Effector memory CD8-positive, alpha-beta T cell (primary cell): ENCODE measurements at places on chromosomes 2 and 18.
A peak's percentile ranks its signal among the peaks of the same experiment; 100 is the strongest.

DNA sequence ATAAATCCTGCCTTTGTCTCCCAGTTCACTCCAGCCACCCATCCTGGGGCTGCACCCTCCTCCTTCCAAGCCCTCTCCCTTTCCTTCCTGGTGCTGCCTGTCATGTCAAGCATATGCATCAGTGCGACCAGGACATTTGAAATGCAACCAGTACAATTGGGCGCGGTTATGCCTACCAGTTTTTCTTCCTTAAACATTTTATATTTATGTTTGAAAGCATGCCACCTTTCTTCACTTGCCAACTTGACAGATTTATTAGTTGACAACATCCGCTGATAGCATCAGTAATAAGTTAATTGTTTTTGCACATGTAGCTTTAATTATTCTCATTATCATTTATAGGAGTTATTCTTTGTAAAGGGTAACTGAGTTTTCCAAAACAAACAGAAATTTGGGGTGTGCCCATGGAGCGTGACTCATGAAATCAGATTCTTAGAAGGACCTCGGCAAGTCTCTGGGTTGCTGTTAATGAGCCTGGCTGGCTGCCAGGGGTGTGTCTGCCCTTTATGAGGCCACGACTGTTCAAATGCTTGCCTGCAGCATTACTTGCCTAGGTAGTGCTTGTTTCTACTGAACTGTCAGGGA lies 32.8 kb upstream of the IL1B start:
- peaks cover 37% of the 10 kb centered on the region for H3K27me3 ChIP-seq
- DNase-seq, result no peak
- H3K4me1 ChIP-seq, result no peaks in the 10 kb centered on the region
- no peak overlapping the region for H3K27ac ChIP-seq

- H3K4me3 ChIP-seq, result peak overlapping the region; percentile 100
- H3K27me3 ChIP-seq, result no peaks in the 10 kb centered on the region
- H3K27ac ChIP-seq, result peak overlapping the region; percentile 100
- peaks cover 59% of the 10 kb centered on the region for H3K4me1 ChIP-seq
Observed at GRCh38 chr2:119366161-119366648, 429 bp downstream of the C2orf76 start.

DNA sequence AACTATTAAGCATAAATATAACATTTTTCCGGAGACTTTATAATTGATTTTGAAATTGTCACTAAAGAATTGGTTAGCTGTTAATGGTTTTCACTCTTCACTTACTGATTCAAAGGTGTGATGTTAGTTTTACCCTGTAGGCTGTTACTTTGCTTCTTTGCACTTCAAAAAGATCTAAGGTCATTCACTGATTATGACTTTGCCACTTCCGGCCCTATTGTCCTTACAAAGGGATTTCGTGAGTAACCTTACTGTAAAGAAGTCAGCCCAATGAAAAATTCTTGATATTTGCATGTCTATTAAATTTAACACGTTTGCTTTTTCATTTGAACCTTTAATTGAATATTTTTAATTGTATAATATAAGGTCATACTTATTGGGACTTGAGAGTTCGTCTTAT lies 61.4 kb downstream of the GREB1L start:
- DNase-seq, result no peak
- H3K4me3 ChIP-seq, result no peak overlapping the region
- H3K36me3 ChIP-seq, result no peaks in the 10 kb centered on the region
- H3K4me1 ChIP-seq, result no peaks in the 10 kb centered on the region

DNA sequence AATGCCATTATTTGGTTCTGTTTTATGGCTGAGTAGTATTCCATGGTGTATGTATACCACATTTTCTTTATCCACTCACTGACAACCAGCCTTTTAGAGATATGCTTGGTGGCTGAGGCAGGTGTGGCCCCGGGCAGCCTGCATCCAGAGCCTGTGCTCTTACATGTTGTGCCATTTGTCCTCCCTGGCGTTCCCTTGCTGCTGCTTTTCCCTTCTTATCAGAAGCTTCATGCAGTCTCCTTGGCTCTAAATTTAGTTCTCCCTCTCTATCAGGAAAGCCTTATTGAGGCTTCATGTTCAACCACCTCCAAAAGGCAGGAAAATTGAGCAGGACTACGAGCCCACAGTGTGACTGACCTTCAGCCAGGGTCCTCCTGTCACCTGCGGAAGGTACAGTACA lies 131.7 kb upstream of the ITGA6 start:
- H3K27ac ChIP-seq, result no peak overlapping the region
- H3K36me3 ChIP-seq, result no peaks in the 10 kb centered on the region
- H3K27me3 ChIP-seq, result peaks cover 62% of the 10 kb centered on the region
- H3K4me3 ChIP-seq, result no peak overlapping the region

- no peaks in the 10 kb centered on the region for H3K27me3 ChIP-seq
- peaks cover 87% of the 10 kb centered on the region for H3K36me3 ChIP-seq
- DNase-seq, result no peak
- H3K4me1 ChIP-seq, result no peaks in the 10 kb centered on the region
- H3K27ac ChIP-seq, result no peak overlapping the region
- no peak overlapping the region for H3K4me3 ChIP-seq
Observed at GRCh38 chr2:200913654-200914053, 24.5 kb downstream of the NIF3L1 start.

DNA sequence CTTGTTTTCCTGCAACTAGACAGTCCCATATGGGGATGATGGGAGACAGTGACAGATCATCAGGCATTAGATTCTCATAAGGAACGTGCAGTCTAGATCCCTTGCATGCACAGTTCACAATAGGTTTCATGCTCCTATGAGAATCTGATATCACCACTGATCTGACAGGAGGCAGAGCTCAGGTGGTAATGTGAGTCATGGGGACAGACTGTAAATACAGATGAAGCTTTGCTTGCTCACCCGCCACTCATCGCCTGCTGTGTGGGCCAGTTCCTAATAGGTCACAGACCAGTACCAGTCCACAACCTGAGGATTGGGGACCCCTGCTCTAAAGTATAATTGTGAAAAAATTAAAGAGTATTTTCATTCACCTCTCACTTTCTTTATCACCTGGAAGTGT lies 23.6 kb upstream of the RAB1A start:
- no peak overlapping the region for H3K27ac ChIP-seq
- H3K4me3 ChIP-seq, result no peak overlapping the region
- no peaks in the 10 kb centered on the region for H3K27me3 ChIP-seq
- DNase-seq, result no peak
- H3K4me1 ChIP-seq, result no peaks in the 10 kb centered on the region

DNA sequence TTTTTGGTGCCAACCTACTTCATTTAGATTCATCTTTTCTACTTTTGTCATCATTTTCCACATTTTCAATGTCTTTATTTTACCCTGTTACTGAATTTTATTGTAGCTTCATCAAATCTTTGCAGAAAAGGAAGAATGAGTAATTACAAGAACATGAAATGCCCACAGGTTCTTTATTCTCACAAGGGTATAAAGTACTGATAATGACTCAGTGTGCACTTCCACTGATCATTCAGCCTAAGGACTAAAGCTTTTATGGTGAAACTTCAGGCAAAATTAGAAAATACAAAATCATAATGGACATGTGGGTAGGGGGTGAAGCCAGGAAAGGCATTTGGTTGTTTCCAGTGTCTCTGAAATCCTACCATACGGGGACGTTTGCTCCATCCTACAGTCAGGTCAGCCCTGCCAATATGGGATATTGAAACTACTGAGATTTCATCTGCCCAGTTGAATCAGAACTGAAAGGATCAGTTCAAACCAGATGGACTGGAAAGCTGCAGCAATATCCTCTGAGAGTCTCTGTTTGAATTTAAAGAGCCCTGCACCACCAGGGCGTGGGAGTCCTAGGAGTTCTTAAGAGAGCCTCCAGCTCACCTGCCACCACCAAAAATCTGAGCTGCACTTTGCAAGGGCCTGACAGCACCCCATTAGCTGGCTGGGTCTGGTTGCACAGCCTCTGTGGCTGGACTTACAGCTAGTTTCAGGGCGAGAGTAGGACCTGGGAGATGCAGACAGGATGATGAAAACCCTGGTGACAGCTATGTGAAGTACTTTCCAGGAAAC lies 390.4 kb downstream of the CMPK2 start:
- no peaks in the 10 kb centered on the region for H3K36me3 ChIP-seq
- no peak overlapping the region for H3K4me3 ChIP-seq
- DNase-seq, result no peak
- H3K27ac ChIP-seq, result no peak overlapping the region

- H3K27me3 ChIP-seq, result peaks cover 24% of the 10 kb centered on the region
- no peaks in the 10 kb centered on the region for H3K36me3 ChIP-seq
- no peak overlapping the region for H3K4me3 ChIP-seq
- H3K27ac ChIP-seq, result no peak overlapping the region
Observed at GRCh38 chr2:215697003-215697402, 261.1 kb upstream of the FN1 start.

GRCh38 chr2:177295484-177295883 lies 31.0 kb upstream of the NFE2L2 start:
- H3K4me3 ChIP-seq, result no peak overlapping the region
- DNase-seq, result no peak
- H3K27ac ChIP-seq, result no peak overlapping the region

DNA sequence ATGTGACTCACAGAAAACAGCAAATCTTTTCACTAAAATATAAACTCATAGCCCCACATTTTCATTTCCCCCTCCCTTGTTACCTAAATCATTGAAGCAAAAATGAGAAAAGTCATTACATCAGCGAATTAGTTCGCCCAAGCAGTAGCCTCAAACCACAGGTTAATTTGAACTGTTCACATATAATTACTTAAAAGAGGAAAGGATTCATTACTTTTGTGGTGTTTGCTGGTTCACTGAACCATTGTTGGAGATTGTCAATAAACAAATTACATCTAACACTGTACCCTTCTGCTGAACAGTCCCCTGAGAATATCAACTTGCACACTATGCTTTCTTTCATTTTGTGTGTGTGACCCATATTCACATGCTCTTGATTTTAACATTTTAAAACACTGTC lies 238.7 kb downstream of the ERBB4 start:
- no peak for DNase-seq
- H3K4me1 ChIP-seq, result no peaks in the 10 kb centered on the region
- H3K4me3 ChIP-seq, result no peak overlapping the region
- H3K27me3 ChIP-seq, result no peaks in the 10 kb centered on the region
- H3K27ac ChIP-seq, result no peak overlapping the region

GRCh38 chr2:190879474-190880377 lies 895 bp upstream of the GLS start:
- H3K27me3 ChIP-seq, result no peaks in the 10 kb centered on the region
- peaks cover 37% of the 10 kb centered on the region for H3K36me3 ChIP-seq
- DNase-seq, result no peak

DNA sequence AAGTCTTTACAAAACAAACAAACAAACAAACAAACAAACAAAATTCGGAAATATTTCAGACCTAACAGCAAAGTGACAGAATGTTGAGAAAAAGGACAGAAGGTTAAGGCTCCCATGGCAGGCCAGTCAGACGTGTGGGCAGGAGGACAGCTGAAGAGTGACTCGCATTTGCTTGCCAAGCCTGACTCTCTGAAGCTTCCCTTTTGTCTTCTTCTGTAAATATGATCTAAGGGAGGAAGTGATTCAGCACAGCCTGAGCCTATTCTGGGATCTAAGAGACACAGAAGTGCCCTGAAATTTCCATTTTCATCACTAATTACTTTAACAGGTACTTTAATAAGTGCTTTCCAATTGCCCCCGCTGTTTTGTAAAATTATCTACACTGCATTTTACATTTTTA lies 134.0 kb upstream of the LYPD1 start:
- H3K4me3 ChIP-seq, result no peak overlapping the region
- DNase-seq, result no peak
- no peaks in the 10 kb centered on the region for H3K27me3 ChIP-seq

- DNase-seq, result no peak
- no peaks in the 10 kb centered on the region for H3K27me3 ChIP-seq
- H3K4me1 ChIP-seq, result peaks cover 68% of the 10 kb centered on the region
- no peak overlapping the region for H3K27ac ChIP-seq
- no peak overlapping the region for H3K4me3 ChIP-seq
Observed at GRCh38 chr2:181310967-181311366, 146.2 kb upstream of the ITGA4 start.

- peak overlapping the region; percentile 71 for H3K4me3 ChIP-seq
- H3K4me1 ChIP-seq, result peaks cover 18% of the 10 kb centered on the region
- no peak for DNase-seq
- peaks cover 25% of the 10 kb centered on the region for H3K27me3 ChIP-seq
- peak overlapping the region; percentile 62 for H3K27ac ChIP-seq
Observed at GRCh38 chr2:238160206-238161129, 1.7 kb downstream of the ERFE start.

DNA sequence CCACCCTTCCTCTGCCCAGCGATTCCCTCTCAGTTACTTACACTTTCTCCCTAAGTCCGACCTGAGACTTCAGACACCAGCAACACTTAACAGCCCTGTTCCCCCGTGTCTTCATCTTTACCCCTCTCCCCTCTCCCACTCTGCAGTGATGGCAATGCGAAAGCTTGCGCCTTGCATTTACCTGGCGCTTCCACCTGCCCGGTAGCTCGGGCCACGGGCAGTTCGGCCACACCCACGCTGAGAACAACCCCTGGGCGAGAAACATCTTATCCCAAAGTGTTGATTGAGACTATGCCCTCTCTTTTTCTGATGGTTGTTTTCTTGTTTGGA lies 558 bp downstream of the DNAJC10 start:
- no peak for DNase-seq
- no peak overlapping the region for H3K4me3 ChIP-seq
- no peak overlapping the region for H3K27ac ChIP-seq

DNA sequence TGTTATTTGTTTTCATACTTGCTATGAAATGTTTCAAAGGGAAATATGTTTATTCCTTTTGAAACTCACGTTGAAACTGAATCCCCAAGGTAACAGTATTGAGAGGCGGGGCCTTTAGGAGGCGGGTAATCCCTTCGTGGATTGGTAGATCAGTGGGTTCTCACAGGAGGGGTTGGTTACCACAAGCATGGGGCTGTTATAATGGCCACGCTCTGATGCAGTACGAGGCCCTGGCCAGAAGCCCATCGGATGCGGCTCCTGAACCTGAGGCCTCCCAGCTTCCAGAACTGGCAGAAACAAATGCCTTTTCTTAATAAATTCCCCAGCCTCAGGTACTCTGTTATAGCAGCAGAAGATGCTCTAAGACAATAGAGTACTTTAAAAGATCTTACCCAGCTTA lies 135.7 kb downstream of the ASB1 start:
- peaks cover 45% of the 10 kb centered on the region for H3K27me3 ChIP-seq
- DNase-seq, result no peak
- no peaks in the 10 kb centered on the region for H3K36me3 ChIP-seq
- H3K27ac ChIP-seq, result no peak overlapping the region
- no peak overlapping the region for H3K4me3 ChIP-seq
- H3K4me1 ChIP-seq, result no peaks in the 10 kb centered on the region

- DNase-seq, result no peak
- H3K36me3 ChIP-seq, result no peaks in the 10 kb centered on the region
- H3K4me3 ChIP-seq, result no peak overlapping the region
- H3K4me1 ChIP-seq, result no peaks in the 10 kb centered on the region
Observed at GRCh38 chr18:55088000-55088401, 128.7 kb upstream of the CCDC68 start.

DNA sequence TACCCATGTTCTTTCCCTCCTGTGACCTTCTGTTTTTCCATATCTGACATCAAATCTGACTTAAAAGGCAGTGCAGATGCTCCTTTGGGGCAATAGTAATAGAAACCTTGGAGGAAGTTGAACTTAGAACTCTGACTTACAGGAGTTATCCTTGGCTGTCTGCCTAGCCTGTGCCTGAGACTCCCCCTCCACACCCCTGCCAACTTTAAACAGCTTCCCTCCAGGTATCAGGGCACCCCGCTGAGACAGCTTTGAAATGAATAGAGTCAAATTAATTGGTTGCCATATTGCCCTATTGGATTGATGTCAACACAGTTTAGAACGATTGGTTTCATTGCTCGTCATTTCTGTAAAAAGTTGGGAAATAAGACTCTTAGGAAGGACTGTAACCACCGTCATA lies 322.0 kb downstream of the PRKCE start:
- no peak overlapping the region for H3K4me3 ChIP-seq
- no peak for DNase-seq
- no peaks in the 10 kb centered on the region for H3K27me3 ChIP-seq
- H3K4me1 ChIP-seq, result no peaks in the 10 kb centered on the region

GRCh38 chr2:81981585-81981984 lies 1677.0 kb upstream of the LRRTM1 start:
- no peaks in the 10 kb centered on the region for H3K4me1 ChIP-seq
- H3K27ac ChIP-seq, result no peak overlapping the region
- H3K4me3 ChIP-seq, result no peak overlapping the region
